ENCODE measurements at places on chromosomes 1 and 21. TPM values are rescaled to one million over a fixed set of nuclear protein-coding genes. Genes with fewer than 3 reads are reported as not detected.

EPB41 gene
- total RNA-seq = 5.8 TPM

NBPF6 gene
- total RNA-seq = not detected

ACKR1 gene
- total RNA-seq = not detected

HCN3 gene
- total RNA-seq = 4.8 TPM

LIN9 gene
- 7.6 TPM for total RNA-seq

KRTAP21-2 gene
- total RNA-seq = not detected

C8B gene
- total RNA-seq = not detected

OVAAL gene
- total RNA-seq = not detected

ESPN gene
- total RNA-seq = 0.32 TPM

NEGR1 gene
- not detected for total RNA-seq

LELP1 gene
- total RNA-seq = not detected

ARL8A gene
- total RNA-seq = 47.6 TPM

NCF2 gene
- total RNA-seq = 2.9 TPM

UTS2 gene
- not detected for total RNA-seq

DIPK1A gene
- total RNA-seq = 9.7 TPM

NTNG1 gene
- not detected for total RNA-seq

ACAP3 gene
- 12.0 TPM for total RNA-seq

CITED4 gene
- 57.3 TPM for total RNA-seq

ORC1 gene
- 17.8 TPM for total RNA-seq

FTCD gene
- total RNA-seq = not detected

GBP5 gene
- not detected for total RNA-seq

GBP4 gene
- total RNA-seq = not detected

HSD3B2 gene
- total RNA-seq = not detected

C1QB gene
- total RNA-seq = not detected

Measured in A549 treated with RU486 at 1 μM for 4 hours (cell line).